Stimulated activated CD4-positive, alpha-beta T cell treated with anti-CD3 and anti-CD28 coated beads, Interleukin-15, amount 100 ng/mL, for 1 hour (primary cell): ENCODE measurements at places on chromosomes 7 and 10.

GRCh38 chr7:151895631-151896031 lies 18.7 kb upstream of the PRKAG2 start:
- DNase-seq = no peak

GRCh38 chr7:3861941-3862340 lies 560.9 kb downstream of the SDK1 start:
- no peak for DNase-seq

- no peak for DNase-seq
Measured at GRCh38 chr10:48205918-48206317, 68.6 kb downstream of the FRMPD2 start.

DNA sequence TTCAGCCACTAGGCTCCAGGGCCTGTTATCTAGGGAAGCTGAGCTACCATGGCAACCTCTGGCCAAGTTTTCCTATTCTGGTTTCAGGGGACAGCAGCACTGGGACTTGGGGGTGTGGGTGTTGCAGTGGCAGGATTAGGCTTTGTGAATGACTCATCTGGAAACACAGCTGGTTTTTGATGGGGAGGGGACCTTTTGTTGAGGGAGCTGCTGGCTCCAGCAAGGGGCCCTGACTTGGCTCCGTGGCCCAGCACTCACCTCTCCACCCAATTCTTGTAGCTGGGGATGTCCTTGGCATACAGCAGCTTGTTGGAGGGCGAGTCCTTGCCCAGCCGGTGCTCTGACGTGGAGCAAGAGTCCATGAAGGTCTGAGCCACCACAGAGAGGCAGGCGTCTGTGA lies 435.9 kb downstream of the PLXNA4 start:
- DNase-seq = no peak

DNA sequence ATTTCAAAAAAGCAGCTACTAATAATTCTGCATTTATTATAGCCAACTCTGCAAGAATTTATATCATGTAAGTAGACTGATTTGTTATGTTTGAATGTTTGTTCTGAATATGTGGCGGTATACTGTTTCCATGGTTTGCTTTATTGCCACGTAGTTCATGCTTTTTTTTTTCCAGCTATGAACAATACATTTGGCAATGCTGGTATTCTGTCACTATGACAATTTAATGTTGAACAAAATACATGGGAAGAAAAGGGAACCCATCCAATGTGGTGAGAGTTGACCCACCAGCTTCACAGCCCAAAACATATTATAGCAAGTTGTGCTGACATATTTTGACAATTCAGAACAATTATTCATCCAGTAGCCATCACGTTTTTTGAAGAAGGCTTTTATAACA lies 145.6 kb downstream of the CCDC71L start:
- no peak for DNase-seq

GRCh38 chr7:144656965-144657517 lies 178.8 kb downstream of the TPK1 start:
- no peak for DNase-seq

DNA sequence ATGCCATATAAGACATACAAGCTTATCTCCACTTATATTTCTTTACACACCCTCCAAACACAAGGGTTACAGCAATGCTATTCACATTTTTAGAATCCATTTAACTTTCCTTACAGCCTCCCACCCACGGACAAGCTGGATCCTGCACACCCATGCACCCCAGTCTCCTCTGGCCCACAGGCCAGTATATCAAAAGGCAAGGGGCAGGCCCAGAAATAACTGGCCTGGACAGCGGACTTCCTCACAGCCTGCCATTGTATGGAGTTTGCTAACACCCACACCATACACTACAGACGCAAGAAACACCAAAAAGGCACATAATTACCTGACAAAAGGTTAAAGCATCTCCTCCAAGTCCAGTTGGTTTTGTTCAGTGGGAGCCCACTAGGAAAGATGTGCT lies 12.0 kb downstream of the HOXA4 start:
- DNase-seq = no peak

DNA sequence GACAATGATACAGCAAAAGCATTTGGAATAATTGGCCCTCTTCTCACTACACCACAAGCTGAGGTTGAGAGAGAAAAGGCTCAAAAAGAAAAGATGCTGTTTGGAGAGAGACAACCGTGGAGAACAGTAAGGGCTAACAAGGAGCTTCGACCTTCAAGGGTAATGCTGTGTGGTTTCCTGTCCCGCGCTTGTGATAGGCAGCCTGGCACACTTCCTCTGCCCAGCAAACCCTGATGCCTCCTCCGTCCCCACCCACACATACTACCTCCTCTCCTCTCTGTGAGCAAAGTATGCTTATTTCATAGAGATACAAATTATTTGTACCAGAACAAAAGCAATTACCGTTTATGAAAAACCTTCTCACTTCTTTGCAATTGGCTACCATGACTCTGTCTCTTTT lies 755.4 kb downstream of the KCNMA1 start:
- DNase-seq = no peak

DNA sequence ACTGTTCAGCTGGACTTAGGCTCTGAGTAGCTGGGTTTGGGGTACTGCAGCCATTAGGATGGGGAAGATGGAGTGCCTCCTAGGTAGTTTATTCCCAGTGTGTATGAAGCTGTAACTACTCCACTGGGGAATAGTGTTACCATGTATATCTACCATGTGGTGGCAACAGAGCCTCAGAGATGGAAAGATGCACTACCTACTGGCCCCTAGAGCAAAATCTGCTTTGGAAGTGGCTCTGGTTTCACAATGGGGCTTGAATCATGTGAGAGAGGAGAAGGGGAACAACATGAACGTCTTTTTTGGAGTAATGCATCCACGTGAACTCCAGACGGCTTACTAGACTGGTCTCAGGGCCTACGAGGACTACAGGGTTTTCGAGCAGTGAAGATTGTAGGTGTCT lies 167.3 kb downstream of the CALCR start:
- DNase-seq = no peak

GRCh38 chr10:102648889-102649796 lies 4.9 kb downstream of the TRIM8 start:
- no peak for DNase-seq

DNA sequence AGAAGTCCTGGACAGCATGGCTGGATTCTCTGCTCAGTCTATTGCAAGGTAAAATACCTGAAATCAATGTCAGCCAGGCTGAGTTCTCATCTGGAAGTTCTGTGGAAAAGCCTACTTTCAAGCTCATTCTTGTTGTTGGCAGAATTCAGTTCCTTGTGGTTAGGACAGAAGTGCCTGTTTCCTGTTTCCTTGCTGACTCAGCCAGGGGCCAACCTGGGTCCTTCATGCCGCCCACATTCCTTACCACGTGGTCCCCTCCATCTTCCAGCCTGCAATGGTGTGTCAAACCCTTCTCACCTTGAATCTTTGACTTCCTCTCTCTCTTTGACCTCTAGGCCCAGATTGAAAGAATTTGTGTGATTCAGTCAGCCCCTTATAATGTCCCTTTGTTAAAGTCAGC lies 197.1 kb upstream of the STK17A start:
- DNase-seq = no peak

DNA sequence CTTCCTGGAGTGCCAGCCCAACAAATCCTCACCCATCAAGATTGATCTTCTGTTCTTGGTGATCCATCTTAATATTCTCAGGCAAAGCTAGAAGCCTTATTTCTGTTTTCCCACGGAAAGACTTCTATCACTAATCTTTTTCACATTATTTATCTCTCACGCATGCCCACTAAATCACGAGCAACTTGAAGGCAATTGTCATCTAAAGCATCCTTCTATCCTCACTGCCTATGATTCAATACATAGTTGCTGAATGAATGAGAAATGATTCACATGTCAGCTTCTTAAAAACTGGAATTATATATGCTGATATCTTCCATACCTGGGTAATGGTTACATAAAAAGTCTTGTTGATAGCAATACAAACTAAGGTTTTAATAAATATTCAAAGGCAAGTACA lies 12.6 kb upstream of the COL1A2 start:
- no peak for DNase-seq

DNA sequence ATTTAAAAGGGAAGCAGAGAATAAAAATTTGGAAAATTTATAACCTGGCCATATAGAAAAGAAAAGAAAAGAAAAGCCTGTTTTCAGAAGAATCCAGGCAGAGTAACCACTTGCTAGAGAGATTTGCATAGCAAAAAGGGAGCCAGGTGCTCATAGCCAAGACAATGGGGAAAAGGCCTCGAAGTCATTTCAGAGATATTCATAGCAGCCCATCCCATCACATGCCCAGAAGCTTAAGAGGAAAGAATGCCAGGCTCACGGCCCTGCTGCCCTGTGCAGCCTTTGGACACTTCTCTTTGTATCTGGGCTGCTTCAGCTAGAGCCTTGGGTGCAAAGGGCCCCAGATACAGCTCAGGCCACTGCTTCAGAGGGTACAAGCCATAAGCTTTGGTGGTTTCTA lies 159.8 kb downstream of the CCDC7 start:
- no peak for DNase-seq

DNA sequence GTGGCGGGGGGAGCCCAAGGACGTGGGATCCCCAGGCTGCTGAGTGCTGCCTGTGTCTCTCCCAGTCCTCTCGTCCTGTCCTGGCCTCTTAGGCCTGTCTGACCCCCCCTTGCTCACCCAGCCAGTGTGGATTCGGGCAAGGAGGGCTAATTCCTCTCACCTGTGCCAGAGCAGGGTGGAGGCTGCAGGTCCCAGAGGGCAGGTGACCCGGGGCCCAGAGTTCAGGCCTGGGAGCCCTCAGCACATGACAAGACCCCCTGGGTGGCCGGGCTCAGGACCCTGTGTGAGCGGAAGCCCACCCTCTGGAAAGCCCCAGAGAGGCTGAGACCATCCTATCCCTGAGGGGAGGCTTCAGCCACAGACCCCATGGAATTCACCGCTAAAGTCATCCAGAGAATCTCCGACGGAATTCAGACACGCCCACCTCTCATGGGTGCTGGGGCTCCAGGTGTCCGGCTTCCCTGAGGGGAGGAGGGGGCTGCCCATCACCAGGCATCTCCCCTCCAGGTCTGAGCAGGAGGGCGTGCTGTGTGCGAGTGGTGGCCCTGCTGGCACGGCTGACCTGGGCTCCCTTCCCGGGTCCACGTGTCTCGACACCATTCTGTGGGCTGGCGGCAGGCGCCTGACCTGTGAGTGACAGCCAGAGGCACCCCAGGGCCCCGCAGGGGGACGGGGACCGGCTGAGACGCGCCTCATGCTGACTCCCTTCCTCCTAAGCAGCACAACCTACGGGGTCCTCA lies 5.0 kb downstream of the KNDC1 start:
- DNase-seq = no peak

GRCh38 chr7:99497766-99498545 lies 2.1 kb downstream of the ZNF394 start:
- DNase-seq = no peak

GRCh38 chr7:151077705-151078232 lies 2.8 kb downstream of the FASTK start:
- no peak for DNase-seq

GRCh38 chr10:77553966-77554365 lies 83.6 kb downstream of the KCNMA1 start:
- DNase-seq = no peak

GRCh38 chr10:99394256-99394655 lies 36.2 kb downstream of the GOT1 start:
- no peak for DNase-seq

GRCh38 chr10:64586934-64587503 lies 1065.8 kb downstream of the REEP3 start:
- no peak for DNase-seq

- no peak for DNase-seq
Measured at GRCh38 chr10:85741626-85742300, 624.8 kb downstream of the GRID1 start.

- DNase-seq = no peak
Measured at GRCh38 chr7:149125189-149125862, 798 bp downstream of the ZNF425 start.
